Natural killer cell (primary cell): ENCODE measurements at places on chromosomes 7 and 10. TPM values are rescaled to one million over a fixed set of nuclear protein-coding genes. Genes with fewer than 3 reads are reported as not detected.
A peak's percentile ranks its signal among the peaks of the same experiment; 100 is the strongest.

DNA sequence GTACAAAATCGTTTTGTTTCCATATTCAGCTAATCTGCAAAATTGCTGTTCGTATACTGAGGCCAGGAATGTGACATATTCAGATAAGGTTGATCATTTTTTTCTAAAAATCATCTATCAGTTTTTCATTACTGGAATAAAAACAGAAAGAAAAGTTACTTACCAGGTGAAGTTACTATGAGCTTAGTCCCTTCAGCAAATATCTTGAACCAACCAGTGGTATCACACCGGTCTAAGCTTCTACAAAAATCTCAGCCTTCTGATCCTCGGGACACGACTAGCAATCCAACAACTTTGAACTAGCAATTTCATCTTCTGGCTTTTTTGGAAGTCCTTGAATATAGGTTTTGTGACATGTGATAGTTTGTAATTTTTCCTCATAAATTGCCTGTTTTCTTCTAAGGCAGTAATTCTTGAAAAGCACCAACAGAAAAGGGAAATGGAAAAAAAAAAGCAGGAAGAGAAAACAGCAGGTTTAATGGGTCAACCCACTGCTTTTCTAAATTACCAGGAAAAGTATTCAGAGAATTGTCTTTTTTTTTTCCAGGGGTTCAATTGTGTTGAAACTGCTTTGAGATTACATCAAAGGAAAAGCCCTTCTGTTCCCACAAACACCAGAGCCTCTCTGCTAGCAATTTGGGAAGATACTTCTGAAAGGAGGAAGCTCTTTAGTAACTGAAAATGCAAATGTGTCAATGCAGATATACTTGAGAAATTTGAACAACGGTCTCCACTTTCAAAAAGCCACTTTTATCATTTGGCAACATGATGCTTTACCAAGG lies 2.9 kb upstream of the TARP start:
- peaks cover 6% of the 10 kb centered on the region for H3K36me3 ChIP-seq
- H3K27me3 ChIP-seq, result no peaks in the 10 kb centered on the region
- no peak for DNase-seq
- peaks cover 27% of the 10 kb centered on the region for H3K4me1 ChIP-seq
- peak overlapping the region; percentile 76 for H3K4me3 ChIP-seq

DNA sequence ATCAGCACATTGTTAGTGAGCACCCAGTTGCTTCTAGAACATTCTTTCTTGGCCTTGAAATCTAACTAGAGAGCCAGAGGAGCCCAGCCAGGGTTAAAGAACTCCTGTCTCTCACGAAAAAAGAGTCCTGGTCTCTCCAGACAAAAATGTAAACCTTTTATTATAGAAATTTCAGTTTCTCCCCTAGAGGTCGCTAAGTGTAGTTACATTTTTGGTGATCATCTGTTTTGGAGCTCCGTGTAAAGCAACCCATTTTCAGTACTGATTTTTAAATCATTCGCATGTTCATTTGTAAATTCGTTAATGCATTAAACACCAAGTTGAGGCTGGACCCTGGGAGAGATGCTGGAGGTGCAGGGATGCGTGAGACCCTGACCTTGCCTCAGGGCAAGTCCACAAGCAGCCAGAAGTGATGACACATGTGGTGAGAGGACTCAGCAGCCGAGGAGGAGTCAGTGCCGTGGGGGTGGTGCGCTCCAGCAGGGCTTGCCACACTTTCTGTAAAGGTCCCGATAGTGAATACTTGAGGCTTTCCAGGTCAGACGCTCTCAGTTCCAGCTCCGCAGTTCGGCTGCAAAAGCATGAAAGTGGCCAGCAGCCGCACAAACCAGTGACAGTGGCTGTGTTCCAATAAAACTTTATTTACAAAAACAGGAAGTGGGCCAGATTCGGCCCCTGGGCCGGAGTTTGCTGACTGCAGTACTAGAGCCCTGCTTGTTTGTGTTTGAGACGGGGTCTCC lies 578.6 kb upstream of the FOXK1 start:
- DNase-seq, result no peak
- no peak overlapping the region for H3K4me3 ChIP-seq
- H3K27ac ChIP-seq, result no peak overlapping the region
- no peaks in the 10 kb centered on the region for H3K36me3 ChIP-seq
- H3K4me1 ChIP-seq, result no peaks in the 10 kb centered on the region

- peak overlapping the region; percentile 42 for H3K27ac ChIP-seq
- H3K27me3 ChIP-seq, result no peaks in the 10 kb centered on the region
- H3K36me3 ChIP-seq, result no peaks in the 10 kb centered on the region
- peak overlapping the region; percentile 77 for H3K4me3 ChIP-seq
- peaks cover 21% of the 10 kb centered on the region for H3K4me1 ChIP-seq
Observed at GRCh38 chr10:63630085-63630930, 109.1 kb downstream of the REEP3 start.

DNA sequence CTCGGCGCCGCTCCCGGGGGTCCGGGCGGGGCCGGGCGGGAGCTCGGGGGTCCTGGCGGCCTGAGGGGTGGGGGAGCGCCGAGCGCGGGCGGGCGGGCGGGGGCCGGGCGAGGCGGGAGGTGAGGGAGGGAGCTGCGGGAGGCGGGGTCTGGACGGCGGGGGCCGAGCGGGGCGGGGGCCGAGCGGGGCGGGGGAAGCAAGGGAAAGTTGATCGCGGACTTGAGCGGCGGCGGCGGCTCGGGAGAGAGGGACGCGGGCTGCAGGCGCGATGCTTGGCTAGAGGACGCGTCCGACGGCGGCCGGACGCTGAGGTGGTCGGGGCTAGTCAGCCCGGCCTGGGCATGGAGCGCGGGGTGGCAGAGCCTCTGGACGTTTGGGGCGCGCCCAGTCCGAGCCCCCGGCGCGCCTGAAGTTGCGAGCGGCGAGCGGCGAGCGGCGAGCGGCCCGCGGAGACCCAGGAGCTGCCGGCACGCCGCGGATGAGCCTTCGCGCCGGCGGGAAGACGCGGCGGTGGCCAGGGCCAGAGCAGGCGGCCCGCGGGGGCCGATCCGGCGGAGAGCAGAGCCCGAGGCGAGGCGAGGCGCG lies at the start of gene CDH23:
Gene CDH23 (plus strand): TSS at position 210 of the 585 bp plus-strand sequence. CDS start 42,912 bp downstream, outside the sequence.
- peak within 1 kb of the TSS; percentile 10 for H3K4me3 ChIP-seq
- H3K4me1 ChIP-seq, result peaks cover 13% of the 10 kb centered on the region
- H3K27ac ChIP-seq, result no peak within 1 kb of the TSS
- H3K27me3 ChIP-seq, result peaks cover 26% of the 10 kb centered on the region
- H3K36me3 ChIP-seq, result no peaks in the 10 kb centered on the region

DNA sequence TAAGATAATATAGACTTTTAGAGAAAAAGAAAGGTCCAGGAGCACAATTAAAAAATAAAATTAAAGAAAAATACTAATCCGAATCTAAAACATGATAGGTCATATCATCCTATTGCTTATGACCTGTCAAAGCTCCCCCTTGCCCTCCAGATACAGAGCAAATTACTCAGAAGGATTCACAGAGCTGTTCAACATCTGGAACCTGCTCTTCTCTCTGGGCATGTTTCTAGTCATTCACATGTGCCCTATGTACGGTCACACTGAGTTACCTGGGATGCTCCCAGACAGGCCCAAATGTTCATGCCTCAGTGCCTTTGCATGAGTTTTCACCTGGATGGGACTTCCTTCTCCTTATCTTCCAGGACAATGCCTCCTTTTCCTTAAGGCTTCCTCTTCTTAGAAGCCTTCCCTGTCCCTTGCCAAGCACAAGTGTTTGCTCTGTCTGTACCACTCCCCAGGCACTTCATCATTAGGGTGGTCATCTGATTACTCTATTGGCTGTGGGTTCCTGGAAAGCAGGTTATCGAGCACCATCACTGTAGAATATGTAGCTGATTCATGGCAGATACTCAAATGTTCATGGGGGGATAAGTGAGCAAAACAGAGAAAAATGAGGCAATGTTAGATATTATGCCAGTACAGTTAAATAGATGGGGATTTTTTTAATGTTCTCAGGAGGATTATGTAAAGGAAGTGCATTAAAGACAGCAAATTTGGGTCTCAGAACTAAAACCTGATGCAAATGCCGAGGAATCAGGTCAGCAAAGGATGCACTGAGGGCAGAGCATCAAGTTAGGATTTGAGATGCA lies 12.0 kb upstream of the AOAH start:
- DNase-seq, result no peak
- H3K4me1 ChIP-seq, result peaks cover 15% of the 10 kb centered on the region
- H3K36me3 ChIP-seq, result no peaks in the 10 kb centered on the region
- peak overlapping the region; percentile 58 for H3K27ac ChIP-seq

GRCh38 chr7:159019111-159019510 lies 125.6 kb downstream of the VIPR2 start:
- no peaks in the 10 kb centered on the region for H3K36me3 ChIP-seq
- no peaks in the 10 kb centered on the region for H3K27me3 ChIP-seq
- no peak overlapping the region for H3K4me3 ChIP-seq
- H3K27ac ChIP-seq, result no peak overlapping the region

The TRIM50 gene
- not detected for total RNA-seq

The CTNNA3 gene
- total RNA-seq, result not detected
